ENCODE measurements at places on chromosomes 2 and 18. TPM values are rescaled to one million over a fixed set of nuclear protein-coding genes. Genes with fewer than 3 reads are reported as not detected.

DNA sequence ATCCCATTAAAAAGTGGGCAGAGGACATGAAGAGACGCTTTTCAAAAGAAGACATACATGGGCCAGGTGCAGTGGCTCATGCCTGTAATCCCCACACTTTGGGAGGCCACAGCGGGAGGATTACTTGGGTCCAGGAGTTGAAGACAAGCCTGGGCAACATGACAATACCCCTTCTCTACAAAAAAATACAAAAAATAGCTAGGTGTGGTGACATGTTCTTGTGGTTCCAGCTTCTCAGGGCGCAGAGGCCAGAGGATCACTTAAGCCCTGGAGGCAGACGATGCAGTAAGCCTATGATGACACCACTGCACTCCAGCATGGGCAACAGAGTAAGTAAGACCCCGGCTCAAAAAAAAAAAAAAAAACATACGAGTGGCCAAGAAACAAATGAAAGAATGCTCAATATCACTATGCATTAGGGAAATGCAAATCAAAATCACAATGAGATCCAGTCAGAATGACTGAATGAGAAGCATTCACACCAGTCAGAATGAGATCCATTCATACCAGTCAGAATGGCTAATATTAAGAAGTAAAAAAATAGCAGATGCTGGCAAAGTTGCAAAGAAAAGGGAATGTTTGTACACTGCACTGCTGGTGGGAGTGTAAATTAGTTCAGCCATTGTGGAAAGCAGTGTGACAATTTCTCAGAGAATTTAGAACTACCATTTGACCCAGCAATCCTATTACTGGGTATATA is 550.2 kb upstream of the SLC39A10 start:
- H3K36me3 ChIP-seq: no peaks in the 10 kb centered on the region
- H3K4me1 ChIP-seq: no peaks in the 10 kb centered on the region
- no peak overlapping the region for H3K4me3 ChIP-seq

- no peaks in the 10 kb centered on the region for H3K4me1 ChIP-seq
- no peak overlapping the region for H3K27ac ChIP-seq
- DNase-seq: no peak
- H3K27me3 ChIP-seq: no peaks in the 10 kb centered on the region
- H3K36me3 ChIP-seq: no peaks in the 10 kb centered on the region
These were observed 51.9 kb downstream of the SLC16A14 start for GRCh38 chr2:230016844-230017243.

GRCh38 chr2:207481924-207482323 is 47.8 kb upstream of the CREB1 start:
- no peak for DNase-seq
- peaks cover 26% of the 10 kb centered on the region for H3K4me1 ChIP-seq
- H3K4me3 ChIP-seq: no peak overlapping the region
- no peaks in the 10 kb centered on the region for H3K36me3 ChIP-seq
- no peaks in the 10 kb centered on the region for H3K27me3 ChIP-seq

DNA sequence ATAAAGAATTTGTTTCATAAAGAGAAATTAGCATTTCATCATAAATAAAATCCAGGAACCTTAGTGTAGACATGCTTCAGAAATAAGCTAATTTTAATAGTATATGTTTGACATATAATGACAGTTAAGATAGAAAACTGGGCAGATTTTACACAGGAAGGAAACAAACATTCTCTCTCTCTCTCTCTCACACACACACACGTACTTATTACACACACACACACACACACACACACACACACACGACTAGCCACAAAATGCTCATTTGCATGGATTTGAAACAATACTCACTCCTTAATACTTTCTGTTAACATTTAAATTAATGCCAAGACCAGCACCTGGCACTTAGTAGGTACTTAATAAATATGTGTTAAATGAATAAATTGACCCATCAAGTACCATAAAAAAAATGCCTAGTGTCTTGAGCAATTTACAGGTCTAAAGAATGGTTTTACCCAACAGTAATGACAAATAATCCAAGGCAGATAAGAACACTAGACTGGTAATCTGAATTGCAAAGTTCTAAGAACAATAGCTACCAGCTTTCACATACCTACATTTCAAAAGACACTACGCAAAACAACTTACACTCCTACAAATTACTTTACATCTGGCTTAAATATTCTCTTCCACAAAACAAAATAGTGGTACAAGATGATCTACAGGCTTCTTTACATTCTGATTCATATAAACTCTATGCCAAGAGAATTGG is 2.9 kb upstream of the GALNT3 start:
- H3K4me1 ChIP-seq: peaks cover 11% of the 10 kb centered on the region
- H3K4me3 ChIP-seq: no peak overlapping the region
- H3K36me3 ChIP-seq: peaks cover 2% of the 10 kb centered on the region
- H3K27ac ChIP-seq: no peak overlapping the region
- no peak for DNase-seq
- H3K27me3 ChIP-seq: peaks cover 22% of the 10 kb centered on the region

GRCh38 chr2:100647709-100648108 is 84.9 kb downstream of the PDCL3 start:
- no peak overlapping the region for H3K27ac ChIP-seq
- H3K27me3 ChIP-seq: no peaks in the 10 kb centered on the region
- no peak overlapping the region for H3K4me3 ChIP-seq
- no peaks in the 10 kb centered on the region for H3K36me3 ChIP-seq

RTN4 gene
- total RNA-seq: 85.0 TPM

ARL4C gene
- 45.1 TPM for total RNA-seq
